ENCODE measurements at places on chromosomes 5 and 9. TPM values are rescaled to one million over a fixed set of nuclear protein-coding genes. Genes with fewer than 3 reads are reported as not detected.

DNA sequence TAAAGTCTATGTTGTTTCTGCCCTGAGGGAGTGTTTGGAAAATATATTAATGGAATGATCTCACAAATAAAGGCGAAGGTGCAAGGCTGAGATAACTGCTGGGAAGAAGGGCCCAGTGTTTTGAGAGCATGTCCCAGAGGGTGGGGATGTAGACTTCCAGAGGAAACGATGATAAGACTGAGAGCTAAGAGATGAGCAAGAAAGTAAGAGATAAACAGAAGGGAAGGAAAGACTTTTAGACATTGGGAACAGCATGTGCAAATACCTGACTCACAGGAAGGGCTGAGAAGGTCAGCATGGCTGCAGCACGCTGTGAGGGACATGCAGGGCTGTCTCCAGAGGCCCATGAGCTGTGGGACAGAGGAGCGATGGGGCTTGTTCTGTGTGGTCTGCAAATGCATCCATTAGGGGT is 19.9 kb upstream of the ADRB2 start:
- no peak for DNase-seq

DNA sequence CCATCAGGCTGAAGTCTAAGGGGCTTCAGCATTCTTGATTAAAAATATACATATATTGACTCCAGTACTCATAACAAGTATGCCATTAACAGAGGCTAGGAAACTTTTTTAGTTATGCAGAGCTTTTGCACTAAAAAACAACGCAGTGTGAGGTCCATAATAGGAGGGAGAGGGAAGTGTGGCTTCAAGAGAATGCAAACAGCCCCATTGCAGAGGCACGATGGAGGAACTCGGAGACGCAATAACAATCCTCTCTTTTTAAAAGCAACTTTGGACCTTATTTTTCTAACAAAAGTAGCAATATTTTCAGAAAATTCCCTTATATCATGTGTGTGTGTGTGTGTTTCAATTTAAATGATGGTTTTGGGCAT is 150.0 kb upstream of the PTCH1 start:
- DNase-seq, result no peak

DNA sequence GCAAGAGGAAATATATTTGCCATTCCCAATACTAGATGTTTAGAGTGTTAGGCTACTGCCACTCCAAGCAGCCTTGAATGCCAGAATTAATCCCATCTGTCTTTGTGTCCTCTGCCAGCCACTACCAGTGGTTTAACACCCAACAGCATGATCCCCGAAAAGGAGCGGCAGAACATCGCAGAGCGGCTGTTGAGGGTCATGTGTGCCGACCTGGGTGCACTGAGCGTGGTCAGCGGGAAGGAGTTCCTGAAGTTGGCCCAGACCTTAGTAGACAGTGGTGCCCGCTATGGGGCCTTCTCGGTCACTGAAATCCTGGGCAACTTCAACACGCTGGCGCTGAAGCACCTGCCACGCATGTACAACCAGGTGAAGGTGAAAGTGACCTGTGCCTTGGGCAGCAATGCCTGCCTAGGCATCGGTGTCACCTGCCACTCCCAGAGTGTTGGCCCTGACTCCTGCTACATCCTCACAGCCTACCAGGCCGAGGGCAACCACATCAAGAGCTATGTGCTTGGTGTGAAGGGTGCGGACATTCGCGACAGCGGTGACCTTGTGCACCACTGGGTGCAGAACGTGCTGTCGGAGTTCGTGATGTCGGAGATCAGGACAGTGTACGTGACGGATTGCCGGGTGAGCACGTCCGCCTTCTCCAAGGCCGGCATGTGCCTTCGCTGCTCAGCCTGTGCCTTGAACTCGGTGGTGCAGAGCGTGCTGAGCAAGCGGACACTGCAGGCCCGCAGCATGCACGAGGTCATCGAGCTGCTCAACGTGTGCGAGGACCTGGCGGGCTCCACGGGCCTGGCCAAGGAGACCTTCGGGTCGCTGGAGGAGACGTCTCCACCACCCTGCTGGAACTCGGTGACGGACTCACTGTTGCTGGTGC is 29.3 kb downstream of the AMBP start:
- DNase-seq, result no peak

DNA sequence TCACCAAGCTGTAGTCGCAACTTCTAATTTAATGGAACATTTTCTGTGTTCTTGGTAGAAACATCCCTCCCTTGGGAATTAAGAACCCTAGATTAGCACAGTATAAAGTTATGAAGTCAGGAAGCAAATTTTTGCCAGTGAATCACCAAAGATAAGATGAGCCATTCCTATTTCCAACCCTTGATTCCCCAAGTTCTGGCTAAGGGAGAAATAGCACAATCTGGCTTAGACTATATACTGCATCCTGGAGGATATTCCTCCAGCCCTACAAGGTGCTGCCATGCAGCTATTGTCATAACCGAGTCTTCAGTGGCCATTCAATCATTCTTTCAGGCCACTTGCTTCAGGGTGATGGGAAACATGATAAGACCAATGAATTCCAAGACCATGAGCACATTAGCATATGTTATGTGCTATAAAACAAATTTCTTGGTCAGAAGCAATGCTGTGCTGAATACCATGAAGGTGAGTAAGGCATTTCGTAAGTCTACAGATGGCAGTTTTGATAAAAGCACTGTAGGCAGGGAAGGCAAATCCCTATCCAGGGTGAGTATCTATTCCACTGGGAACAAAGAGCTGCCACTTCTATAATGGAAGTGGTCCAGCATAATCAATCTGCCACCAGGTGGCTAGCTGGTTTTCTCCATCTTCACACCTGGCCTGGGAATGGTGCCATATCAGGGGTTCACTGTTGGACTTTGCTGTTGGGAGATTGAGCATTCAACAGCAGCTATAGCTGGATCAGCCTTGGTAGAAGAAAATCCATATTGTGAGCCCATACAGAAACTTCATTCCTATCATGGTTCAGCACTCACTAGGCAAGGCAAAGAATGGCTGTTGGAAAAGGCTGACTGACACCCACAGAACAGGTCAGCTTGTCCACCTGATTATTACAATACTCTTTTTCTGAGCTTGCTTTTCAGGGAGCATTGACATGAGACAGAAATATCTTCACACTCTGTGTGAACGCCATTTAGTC is 19.6 kb upstream of the ARL15 start:
- DNase-seq, result no peak

RAB3C gene
- not detected for total RNA-seq

Measured in epithelial cell of proximal tubule (primary cell).